ENCODE measurements at places on chromosomes 1 and 21.

DNA sequence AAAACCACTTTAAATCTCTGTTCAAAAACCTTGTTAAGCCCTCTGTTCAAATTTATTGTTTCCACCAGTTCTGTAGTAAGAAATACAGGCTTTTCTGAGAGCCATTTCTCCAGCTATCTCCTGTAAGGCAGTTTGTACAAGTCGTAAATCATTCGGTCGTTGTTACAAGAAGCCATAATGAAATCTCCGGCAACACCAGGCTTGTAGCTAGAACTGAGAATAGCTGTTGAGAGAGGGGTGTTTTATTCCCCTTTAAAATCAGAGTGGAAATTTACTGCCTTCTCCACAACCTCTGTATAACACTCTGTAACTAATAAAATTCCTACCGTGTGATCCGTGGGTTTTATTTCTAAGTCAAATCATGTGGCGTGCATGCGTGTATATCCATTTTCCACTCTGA, 335.8 kb upstream of the KAZN start:
- no peak for DNase-seq

DNA sequence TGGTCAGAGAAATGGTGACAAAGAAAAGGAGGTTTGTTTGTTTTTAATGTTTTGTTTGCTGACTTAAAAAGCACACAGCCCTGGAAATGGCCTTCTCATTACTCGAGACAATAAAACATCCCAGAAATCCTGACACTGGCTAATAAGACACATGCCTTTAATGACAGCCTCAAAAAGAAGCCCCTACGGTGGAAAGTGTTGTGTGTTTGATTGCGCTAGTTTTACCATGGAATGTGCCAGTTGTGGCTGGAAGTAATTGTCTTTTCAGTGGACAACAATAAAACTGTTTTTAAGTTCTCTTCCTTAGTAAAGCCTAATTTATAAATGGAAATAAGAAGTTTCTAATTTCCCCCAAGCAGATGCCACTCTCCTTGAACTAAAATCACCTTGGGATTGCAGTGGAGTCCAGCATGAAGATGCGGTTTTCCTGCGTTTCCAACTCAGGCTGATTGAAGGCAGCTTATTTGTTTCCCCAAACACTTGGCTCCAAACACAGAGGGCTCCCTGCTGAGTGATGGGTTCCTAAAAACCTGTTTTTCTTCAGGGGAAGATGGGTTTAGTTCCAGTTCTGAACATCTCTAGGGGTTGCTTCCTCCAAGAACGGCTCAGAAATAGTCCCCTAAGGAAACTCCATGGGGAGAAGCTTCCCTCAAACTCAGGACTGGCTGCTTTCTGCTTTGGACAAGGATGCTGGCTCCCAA, 54.3 kb downstream of the CD247 start:
- no peak for DNase-seq

GRCh38 chr21:42785666-42786427, 93.5 kb downstream of the WDR4 start:
- DNase-seq = no peak

DNA sequence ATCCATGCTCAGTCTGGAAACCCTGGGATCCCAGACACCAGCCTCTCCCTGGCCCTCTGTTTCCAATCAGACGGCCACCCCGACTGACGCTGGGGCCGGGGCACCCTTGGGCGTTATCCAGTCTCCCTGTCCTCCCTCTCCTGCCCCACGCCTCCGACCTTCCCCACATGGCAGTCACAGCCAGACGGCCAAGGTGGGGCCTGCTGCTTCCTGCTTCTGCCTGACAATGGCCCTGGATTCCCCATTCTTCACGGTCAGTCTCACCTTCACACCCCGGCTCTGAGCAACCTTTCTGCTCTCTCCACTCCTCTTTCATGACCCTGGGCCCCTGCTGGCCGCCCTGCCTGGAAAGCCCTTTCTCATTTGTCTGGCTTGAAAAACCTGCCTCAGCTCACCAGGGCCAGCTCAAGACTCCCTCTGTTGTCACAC, 6.6 kb downstream of the GNG4 start:
- no peak for DNase-seq

- no peak for DNase-seq
These were observed 2135.4 kb downstream of the MRPL39 start for GRCh38 chr21:23471877-23472276.

DNA sequence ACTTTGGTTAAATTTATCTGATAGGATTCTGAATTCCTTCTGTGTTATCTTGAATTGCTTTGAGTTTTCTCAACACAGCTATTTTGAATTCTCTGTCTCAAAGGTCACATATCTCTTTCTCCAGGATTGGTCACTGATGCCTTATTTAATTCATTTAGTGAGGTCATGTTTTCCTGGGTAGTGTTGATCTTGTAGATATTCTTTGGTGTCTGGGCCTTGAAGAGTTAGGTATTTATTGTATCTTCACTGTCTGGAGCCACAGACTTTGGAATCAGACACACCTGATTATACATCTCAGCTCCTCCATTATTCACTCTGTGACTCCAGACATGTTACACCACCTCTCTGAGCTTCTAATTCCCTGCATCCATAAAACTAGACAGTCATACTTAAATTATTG, 34.2 kb upstream of the ETS2 start:
- no peak for DNase-seq

GRCh38 chr21:31045841-31046240, 7.6 kb upstream of the KRTAP19-8 start:
- no peak for DNase-seq

- DNase-seq = no peak
These were observed 3.1 kb downstream of the KCTD3 start for GRCh38 chr1:215569986-215570824.

DNA sequence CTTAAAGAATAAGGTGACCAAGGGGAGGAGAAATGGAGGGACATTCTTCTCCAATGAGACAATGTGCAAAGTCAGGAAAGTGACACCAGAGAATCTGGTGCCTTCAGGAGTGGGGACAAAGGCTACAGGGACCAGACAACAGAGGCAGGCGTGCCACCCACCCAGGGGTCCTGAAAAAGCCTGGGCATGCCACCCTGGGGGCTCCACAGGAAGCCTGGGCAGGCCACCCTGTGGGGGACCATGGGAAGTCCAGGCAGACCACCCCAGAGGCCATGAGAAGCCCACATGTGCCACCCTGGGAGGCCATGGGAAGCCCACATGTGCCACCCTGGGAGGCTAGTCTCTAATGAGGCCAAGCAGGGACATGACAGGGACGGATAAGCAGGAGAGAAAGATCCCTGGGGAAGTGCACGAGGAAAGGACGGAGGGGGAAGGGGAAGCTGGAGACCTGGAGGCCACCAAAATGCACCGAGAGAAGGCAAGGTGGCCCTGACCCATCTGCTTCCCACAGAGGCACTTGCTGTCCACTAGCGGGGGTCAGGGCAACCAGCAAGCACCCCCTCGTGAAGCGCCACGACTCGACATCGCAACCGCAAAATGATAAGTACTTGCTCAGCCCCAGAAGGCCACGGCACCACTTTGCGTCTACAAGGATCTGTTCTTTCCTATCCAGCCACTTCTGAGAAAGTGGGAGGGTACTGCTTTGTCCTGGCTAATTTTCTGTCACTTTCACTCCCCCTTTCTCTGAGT, 7.2 kb upstream of the PDE9A start:
- DNase-seq = no peak

DNA sequence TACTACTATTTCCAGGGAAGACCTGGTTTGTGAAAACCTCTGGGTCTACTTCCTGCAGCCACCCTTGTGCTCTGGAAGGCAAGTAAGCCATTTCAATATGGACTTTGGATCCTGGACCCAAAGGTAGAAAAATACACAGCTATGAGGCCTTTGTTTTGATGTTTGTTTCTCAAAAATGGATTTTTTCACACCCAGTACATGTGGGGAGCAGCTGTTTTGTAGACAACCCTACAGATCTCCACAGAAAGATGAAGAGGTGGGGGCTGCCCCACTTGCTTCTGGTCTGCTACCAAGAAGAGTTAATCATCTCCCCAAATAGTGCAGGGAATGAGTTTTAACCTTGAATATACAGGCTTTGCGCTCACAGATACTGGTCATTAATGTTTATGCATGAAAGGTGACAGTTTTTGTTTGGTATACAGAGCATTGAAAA, 29.2 kb downstream of the ZNF281 start:
- DNase-seq = no peak

DNA sequence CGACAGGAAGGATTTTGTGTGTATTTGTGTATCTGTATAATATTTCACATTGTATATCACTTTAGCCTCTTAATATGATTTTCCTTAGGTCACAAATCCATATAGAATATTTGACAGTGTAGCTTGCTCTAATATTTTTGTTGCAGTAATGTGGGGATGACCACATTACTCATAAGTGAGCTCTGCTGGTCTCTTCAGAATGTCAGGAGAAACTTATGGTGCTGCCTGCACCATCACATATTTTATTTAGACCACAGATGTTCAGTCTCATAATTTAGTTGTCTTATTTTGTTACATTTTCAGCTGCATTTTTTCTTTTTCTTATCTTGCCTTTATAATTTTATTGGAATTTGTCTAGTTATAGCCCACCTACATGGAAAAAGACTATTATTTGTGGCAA, 205.3 kb downstream of the PBX1 start:
- no peak for DNase-seq

GRCh38 chr1:79895573-79895972, 889.0 kb upstream of the ADGRL4 start:
- no peak for DNase-seq

Measured in HFF-Myc (cell line).